Stimulated activated CD8-positive, alpha-beta memory T cell treated with anti-CD3 and anti-CD28 coated beads, Interleukin-7, amount 100 ng/mL, for 1 hour (primary cell): ENCODE measurements at places on chromosomes 4 and X.

GRCh38 chrX:145631461-145631951 lies 186.1 kb upstream of the SLITRK2 start:
- no peak for DNase-seq

- DNase-seq: no peak
Measured at GRCh38 chrX:24877288-24877664, 138.5 kb downstream of the ARX start.

- no peak for DNase-seq
Measured at GRCh38 chr4:175330652-175331051, 412.5 kb downstream of the ADAM29 start.

DNA sequence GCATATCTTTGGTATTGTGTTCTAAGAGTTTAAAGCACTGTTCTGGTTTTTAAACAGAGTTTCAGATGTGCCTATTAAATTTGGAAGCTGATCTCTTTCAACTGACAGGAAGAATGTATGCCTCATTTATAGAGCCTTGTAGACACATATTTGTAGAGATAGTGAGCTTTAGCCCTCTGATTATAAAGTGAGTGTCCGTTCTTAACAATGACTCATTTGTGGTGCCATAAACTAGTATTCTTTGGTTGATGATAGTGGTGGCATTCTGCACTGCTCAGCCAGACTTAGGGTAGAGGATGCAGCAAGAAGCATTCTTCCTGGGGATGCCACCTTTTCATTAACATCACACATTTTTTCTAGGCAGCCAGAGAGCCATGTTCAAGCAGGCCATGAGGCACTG lies 121.7 kb downstream of the TLL1 start:
- no peak for DNase-seq

DNA sequence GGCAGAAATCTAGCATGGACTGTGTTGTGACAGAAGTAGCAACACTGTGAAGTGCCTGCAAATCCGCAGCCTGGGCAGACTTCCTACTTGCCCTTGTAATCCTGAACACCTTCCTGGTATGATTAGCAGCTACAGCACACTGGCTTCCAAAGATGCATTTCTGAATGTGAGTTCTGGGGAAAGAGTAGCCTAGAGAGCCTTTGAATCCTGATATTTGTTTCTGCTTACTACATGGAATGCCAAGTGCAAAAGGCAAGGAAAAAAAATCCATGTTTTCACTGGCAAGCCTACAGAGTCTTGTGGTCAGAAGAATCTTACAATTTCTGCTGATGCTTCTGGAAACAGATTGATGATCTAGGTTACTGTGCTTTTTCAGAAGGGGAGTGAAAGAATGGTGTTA lies 223.7 kb downstream of the COL25A1 start:
- DNase-seq: no peak

- DNase-seq: no peak
Measured at GRCh38 chr4:174697202-174697601, 131.8 kb downstream of the GLRA3 start.

- DNase-seq: no peak
Measured at GRCh38 chrX:51837921-51838320, 55.5 kb upstream of the MAGED1 start.

GRCh38 chrX:51395810-51396728 lies 63.4 kb downstream of the NUDT10 start:
- DNase-seq: no peak

- DNase-seq: no peak
Measured at GRCh38 chrX:155643240-155643639, 30.5 kb upstream of the TMLHE start.

GRCh38 chr4:98652996-98653395 lies 5.4 kb downstream of the TSPAN5 start:
- DNase-seq: no peak

DNA sequence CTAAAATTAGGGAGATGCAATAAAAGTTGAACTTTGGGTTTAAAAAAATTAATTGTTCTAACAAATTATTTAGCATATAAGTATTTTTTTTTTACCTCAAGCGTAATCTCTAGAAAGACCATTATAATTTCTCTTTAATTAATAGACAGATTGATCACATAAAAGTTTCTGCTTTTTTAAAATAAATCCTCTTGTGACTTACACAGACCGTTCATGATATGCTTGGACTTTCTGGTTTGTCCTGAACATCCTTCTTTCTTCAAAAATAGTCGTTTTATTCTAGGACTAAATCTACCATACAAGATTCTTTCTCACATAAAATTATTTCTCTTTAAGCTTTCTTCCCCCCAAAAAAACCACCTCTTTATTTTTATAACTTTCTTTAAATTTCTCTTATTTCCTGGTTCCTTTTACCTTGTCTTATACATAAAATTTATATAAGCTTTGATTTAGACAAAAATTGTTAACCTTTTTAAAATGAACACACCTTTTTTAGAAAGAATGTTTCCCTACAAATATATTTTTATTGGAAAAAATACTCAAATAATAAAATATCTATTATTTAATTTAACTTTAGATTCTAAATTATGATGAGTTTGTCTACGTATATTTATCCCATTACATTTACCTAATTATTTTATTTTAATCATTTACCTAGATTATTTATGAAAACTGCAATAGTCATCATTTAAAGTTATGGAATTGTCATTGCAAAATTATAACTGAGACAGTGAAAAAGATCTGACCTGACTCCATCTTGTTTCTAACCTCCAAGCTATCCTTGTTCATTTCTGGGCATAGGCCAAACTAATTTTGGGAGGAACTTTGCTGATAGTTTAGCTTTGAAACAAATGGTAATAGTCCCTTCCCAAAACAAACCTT lies 37.6 kb downstream of the PGRMC2 start:
- no peak for DNase-seq

DNA sequence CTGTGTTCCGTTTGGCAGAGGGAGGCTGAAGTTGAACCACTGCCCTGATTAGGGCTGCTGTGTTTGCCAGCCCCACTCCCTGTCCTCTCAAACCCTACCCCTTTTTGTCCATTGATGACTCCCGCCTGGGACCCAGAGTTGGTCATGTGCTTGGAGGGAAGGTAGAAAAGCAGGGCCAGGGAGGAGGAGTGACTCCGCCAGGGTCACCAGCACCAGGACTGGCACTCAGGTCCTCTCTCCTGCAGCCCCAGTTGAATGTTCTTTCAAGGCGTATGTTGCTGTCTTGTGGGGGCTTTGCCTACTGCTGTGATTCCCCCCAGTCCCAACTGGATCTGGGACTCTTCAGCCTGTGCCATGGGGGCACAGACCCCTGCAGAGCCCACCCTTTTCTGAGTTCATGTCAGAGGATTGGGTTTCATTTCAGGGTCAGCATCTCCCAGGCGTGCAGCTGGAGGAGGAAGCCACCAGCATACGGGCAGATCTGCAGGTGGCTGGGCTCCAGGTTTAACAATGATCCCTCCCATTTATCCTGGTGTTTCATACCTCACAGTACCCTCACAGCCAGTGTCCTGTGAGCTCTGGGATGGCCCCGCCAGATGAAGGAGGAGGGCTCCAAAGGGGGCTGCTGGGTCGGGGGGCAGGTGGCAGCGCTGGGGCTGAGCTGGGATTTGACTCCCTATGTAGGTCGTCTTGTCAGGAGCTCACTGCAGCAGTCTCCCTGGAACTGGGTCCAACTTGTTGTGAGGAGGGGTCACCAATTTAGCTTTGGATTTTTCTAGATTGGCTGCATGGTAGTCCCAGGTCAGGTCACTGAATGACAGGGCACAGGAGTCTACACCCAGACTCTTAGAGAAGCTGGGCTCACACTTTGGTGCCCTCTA lies 55.7 kb downstream of the MSX1 start:
- DNase-seq: no peak

GRCh38 chrX:129655547-129656249 lies 942 bp upstream of the APLN start:
- DNase-seq: no peak

DNA sequence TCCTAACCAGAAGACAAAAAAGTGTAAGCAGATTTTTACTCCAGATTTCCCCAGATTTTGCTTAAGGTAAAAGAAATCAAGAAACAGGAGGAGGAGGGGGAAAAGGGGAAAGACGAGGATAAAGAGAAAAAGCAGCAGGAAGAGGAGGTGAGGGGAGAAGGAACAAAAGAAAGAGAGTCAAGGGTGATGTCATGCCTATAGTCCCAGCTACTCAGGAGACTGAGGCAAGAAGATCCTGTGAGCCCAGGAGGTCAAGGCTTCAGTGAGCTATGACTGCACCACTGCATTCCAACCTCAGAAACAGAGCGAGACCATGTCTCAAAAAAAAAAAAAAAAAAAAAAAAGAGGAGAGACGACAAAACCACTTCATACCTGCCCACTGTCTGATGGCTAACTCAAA lies 12.0 kb upstream of the PKD2 start:
- no peak for DNase-seq

GRCh38 chr4:35548921-35549320 lies 695.4 kb downstream of the ARAP2 start:
- no peak for DNase-seq

DNA sequence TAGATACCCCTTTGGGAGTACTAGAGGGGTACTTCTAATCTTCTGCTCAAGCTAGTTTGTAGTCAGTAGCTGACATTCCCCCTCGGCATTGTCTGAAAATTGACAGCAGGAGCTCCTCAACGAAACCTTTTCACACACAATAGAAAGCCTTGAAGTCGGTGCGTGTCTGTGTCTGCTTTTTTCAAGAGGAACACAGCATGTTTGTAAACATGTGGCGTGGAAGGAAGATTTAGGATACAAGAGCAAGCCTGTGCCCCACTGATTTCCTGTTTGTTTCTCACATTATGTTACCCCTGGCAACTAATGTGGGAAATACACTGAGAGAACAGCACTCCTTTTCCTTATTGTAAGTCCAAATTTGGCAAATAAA lies 252.6 kb downstream of the ANKRD50 start:
- no peak for DNase-seq

DNA sequence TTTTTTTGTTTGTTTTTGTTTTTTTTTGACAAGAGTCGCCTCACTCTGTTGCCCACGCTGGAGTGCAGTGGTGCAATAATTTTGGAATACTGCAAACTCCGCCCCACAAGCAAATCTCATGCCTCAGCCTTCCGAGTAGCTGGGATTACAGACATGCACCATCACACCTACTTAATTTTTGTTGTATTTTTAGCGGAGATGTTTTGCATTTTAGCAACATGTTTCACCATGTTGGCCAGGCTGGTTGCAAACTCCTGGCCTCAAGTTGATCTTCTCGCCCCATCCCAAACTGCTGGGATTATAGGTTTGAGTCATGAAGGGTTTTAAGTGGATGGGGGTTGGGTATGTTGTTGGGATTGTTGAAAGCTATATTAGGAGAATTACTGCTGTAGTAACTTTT lies 270.9 kb upstream of the LCORL start:
- no peak for DNase-seq

DNA sequence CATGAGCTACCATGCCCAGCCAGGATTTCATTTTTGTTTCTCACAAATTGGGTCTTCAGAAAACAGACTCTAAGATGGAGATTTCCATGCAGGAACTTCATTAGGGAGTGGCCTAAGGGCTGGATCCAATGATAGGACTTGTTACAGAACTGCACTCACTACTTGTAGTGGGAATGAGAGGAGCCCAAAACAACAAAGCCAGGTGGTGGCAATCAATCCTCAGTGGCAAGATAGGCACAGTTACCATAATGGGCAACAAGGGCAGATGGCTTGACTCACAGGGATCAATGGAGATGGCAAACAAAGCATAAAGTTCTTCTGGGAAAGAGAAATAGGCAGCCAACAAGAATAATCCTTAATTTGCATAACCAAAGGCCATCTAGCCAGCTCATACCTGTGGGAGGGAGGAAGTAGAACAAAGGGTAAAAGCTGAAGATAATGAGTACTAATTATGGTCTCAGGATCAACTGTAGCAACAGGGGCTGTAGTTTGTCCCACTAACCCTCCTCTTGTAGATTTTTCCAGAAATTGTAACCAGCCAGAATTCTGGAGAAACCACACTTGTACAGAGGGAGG lies 72.8 kb upstream of the MAPK10 start:
- no peak for DNase-seq

- DNase-seq: no peak
Measured at GRCh38 chr4:165335163-165335703, 7.8 kb downstream of the MSMO1 start.

GRCh38 chrX:16208601-16209000 lies 41.3 kb downstream of the MAGEB17 start:
- no peak for DNase-seq

DNA sequence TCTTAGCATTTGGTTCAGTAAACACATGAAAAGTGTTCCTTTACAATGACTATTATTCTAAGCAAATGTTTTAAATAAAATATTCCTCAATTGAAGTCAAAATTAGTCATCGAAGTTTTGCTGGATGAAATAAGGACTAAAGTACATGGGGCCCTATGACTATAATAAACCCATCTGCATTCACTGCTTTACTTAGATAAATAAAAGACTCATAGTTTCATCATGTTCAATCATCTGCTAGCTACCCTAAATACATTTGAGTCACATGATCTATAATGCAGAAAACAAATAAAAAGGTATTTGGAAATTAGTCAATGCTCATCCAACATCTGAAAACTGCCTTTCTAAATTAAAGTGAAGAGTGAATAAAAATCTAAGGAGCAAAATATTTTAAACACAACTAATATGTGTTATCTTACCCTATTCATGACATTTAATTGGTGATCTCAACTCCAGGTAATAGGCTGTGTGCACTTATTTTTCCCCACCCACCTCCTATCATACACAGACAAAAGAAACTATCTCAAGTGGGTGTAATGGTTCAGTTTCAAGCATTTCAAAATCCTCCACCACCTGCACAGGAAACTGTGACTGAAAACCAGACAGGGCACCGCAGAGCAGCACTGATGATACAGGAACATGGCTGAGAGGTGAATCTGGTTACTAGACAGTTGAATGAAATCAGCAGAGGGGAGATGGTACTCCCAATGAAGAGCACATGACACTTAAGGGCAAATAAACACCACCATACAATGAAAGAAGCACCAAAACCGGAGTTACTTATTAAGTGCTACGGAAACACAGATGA lies 78.6 kb downstream of the CAMK2D start:
- DNase-seq: peak; percentile 10

DNA sequence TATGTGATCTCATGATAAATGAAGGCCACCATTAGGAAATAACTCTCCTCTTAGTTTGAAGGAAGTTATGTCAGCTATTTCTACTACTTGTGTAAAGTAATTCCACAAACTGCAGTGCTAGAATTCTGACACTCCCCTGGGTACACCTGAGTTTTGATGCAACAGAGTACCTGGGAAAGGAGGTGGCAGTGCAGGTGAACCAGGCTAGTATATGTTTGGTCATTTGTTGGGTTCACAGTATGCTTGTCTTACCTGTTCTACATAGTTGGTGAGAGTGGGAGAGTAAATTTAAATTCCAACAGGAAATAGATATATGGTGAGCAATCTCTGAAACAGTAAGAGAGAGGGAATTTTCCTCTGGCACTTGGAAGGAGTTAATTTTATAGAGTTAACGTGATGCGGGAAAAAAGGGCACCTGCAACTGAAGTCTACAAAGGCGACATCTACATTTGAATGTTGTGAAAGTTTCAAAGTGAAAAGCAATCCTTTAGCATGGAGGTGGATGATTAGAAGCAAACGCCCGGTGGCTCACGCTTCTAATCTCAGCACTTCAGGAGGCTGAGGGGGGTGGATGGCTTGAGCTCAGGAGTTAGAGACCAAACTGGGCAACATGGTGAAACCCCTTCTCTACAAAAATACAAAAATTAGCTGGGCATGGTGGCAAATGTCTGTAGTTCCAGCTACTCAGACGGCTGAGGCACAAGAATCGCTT lies 8.3 kb upstream of the SLC10A6 start:
- no peak for DNase-seq

- DNase-seq: no peak
Measured at GRCh38 chr4:133969202-133969848, 232.3 kb downstream of the PABPC4L start.

GRCh38 chr4:80393246-80393969 lies 57.9 kb downstream of the CFAP299 start:
- no peak for DNase-seq

GRCh38 chr4:85515701-85516100 lies 40.8 kb downstream of the ARHGAP24 start:
- DNase-seq: no peak
